ENCODE measurements at places on chromosomes 16 and 17.

- no peak for DNase-seq
Measured at GRCh38 chr17:40850293-40850972, 16.6 kb downstream of the KRT12 start.

- peak; percentile 19 for DNase-seq
Measured at GRCh38 chr17:43217614-43218087, 6.0 kb downstream of the TMEM106A start.

GRCh38 chr16:84087001-84087400 is 29.7 kb downstream of the MBTPS1 start:
- no peak for DNase-seq

DNA sequence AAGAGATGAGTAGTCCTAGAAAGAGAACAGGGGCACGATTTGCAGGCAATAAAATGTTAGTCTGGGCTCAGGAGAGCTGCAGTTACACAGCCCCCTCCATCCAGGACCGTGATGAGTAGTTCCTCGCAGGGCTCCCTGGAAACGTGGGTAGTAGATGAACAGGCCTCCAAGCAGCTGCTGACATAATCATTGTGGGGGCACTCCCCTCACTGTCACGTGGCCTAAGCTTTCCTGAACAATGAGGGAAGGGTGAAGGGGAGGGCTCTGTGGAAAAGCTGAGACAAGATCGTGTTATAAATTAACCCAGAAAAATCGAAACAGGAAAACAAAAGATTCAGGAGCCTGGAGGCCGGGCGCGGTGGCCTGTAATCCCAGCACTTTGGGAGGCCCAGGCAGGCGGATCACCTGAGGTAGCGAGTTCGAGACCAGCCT is 1.3 kb upstream of the PER1 start:
- DNase-seq = peak; percentile 63

DNA sequence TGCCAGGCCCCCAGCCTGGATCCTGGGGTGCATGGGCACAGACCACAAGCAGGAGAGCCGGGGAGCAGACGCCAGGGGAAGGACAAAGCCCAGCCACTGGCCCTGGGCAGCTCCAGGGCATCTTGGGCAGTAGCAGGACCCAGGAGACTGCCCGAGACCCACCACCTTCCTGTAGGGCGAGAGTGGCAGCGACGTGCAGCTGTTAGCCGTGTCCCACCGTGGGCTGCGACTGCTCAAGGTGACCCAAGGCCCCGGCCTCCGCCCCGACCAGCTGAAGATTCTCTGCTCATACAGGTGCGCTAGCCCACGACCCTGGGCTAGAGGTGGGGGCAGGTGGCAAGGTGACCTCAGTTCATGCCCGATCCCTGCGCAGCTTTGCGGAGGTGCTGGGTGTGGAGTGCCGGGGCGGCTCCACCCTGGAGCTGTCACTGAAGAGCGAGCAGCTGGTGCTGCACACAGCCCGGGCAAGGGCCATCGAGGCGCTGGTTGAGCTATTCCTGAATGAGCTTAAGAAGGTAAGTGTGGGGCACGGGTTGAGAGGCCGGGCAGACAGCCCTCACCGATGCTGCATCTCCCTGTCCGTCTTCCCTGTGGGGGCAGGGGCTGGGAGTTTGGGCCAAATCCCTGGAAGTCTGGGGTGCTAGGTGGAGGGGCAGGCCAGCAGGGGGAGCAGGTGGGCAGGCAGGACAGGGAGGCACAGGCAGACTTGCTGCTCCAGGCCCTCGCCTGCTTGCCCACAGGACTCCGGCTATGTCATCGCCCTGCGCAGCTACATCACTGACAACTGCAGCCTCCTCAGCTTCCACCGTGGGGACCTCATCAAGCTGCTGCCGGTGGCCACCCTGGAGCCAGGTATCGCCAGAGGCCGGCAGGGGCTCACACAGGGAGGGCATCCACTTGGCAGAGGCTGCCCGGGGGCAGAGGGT is 13.5 kb upstream of the SMIM5 start:
- no peak for DNase-seq

DNA sequence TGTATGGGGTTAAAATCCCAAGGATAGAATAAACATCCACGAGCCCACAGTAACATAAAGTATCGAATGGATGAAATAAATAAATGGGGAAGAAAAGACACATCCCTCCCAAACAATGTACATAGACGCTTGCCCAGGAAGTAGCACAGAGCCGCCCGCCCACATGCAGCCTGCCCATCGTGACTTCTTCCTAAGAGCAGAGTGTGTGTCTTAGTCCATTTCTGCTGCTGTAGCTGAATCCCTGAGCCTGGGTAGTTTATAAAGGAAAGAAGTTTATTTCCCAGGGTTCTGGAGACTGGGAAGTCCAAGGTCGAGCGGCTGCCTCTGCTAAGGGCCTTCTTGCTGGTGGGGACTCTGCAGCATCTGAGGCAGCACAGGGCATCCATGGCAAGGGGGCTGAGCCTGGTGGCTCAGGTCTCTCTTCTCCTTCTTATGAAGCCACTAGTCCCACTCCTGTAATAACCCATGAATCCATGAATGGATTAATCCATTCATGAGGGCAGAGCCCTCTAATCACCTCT is 39.4 kb upstream of the ZNF469 start:
- no peak for DNase-seq

GRCh38 chr16:73506568-73507056 is 458.7 kb upstream of the ZFHX3 start:
- no peak for DNase-seq

DNA sequence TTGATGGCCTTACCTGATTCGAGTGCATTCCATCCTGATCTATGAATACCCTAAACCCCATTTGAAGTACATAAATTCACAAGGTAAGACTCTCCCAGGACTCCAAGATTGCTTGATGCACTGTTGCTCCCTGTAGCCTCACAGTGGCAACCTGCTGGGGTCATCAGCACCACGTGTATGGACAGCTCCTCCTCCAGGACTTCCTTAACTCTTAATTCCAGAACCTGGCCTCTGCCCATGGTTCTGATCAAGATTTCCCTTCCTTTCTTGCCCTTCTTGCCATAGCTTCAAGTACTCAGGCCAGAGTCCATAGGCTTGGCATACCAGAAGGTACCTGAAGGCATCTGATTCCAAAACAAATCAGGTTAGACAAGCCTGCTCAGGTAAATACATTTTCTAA is 34.0 kb upstream of the NLK start:
- DNase-seq = no peak

- DNase-seq = no peak
Measured at GRCh38 chr16:30553393-30553899, 4.7 kb downstream of the ZNF764 start.

DNA sequence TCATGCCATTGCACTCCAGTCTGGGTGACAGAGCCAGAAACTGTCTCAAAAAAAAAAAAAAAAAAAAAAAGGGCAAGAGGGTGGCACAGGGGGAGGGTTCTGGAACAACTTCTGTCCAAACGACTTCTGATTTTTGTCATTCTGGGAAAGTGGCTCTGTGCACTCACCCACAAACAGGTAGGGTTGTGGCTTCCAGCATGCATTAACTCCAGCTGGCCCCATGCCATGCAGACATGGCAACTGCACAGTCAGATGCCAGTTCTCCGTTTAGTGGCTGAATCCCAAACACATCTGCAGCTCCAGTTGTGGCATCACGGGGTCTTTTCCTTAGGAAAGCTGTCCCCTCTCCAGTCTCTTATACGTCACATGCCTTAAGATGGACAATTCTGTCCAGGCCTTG is 30.3 kb downstream of the B4GALNT2 start:
- DNase-seq = no peak

DNA sequence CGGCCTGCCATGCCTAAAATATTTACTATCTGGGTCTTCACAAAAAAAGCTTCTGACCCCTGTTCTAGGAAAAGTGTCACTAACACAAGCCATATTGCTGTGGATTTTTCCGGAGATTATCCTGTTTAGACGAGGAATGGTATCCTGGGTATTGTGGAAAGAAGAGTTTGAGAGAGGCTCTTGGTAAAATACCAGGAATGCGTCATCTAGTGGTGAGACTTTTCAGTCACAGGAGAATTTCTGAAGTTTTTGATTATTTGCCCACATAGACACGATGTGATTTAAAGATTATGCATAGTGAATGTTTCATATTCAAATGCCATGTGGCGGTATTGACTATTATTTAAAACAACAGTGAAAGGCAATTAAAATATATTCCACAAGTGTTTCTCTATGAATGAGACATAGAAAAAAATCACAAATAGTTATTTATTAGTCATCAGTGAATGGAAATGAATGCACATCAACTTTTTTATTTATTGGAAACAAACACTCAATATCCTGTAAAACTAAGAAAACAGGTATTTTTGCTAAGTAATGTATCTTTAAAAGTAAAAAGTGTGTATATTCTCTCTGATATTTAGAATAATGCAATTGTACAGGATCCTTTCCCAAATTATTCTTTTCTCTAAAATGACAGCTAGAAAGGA is 7.8 kb downstream of the KRT28 start:
- DNase-seq = no peak

- DNase-seq = no peak
Measured at GRCh38 chr17:1422885-1423284, 22.9 kb upstream of the YWHAE start.

Data from stimulated activated CD8-positive, alpha-beta memory T cell treated with anti-CD3 and anti-CD28 coated beads, Interleukin-7, amount 100 ng/mL, for 48 hours (primary cell).